Esophagus squamous epithelium (tissue), 5 donors: ENCODE measurements at places on chromosomes 3 and 15.
A peak's percentile ranks its signal among the peaks of the same experiment; 100 is the strongest.

DNA sequence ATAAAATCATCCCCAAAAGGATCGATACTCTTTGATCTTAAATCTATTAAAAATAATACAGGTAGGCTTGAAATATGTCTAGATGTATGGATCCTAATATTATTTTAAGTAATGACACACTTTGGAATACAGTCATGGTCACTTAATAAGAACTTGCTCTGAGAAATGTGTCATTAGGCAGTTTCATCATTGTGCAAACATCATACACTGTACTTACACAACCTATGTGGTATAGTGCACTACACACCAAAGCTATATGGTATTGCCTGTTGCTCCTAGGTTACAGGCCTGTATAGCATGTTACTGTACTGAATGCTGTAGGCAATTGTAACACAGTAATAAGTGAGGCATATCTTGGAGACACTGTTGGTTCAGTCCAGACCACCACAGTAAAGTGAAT lies 307.1 kb downstream of the RAP2B start:
- no peak for DNase-seq
- no peak overlapping the region for H3K27ac ChIP-seq
- H3K4me1 ChIP-seq: no peaks in the 10 kb centered on the region
- no peak overlapping the region for H3K4me3 ChIP-seq
- H3K27me3 ChIP-seq: no peaks in the 10 kb centered on the region
- H3K36me3 ChIP-seq: no peaks in the 10 kb centered on the region

DNA sequence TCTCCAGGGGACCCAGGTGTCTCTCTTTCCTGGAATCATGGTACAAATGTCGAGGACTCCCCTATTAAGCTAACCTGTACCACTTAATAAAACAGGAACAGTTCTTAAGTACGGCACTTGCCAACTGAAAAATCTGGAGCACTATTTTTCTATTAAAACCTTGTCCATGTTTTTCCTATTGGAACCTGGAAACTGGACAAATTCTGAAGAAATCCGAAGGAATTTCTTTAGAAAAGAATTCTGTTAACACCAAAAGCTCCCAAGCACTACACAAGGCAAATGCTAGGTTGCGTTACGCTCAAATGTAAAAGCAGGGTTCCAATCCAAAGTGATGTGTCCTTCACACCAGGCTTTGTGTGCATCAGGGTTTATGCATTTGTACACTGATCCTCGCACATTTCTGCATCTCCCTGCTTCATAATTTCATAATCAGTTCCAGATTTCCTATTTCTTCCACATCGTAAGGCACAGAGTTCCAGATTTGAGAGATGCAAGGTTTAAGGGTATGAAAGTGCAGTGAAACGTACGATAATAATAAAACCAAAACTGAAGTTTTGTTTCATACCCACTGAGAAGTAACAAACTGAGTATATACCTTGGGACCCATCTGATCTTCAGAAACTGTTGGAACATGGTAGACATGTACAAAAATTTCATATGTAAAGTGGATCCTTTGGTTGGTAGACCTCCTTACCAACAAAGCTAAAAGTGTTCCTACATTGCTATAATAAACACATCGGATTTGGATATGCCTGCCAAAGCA lies 132.1 kb upstream of the WNT5A start:
- no peak overlapping the region for H3K27ac ChIP-seq
- no peaks in the 10 kb centered on the region for H3K27me3 ChIP-seq
- DNase-seq: no peak
- H3K4me1 ChIP-seq: peaks cover 3% of the 10 kb centered on the region
- no peaks in the 10 kb centered on the region for H3K36me3 ChIP-seq
- H3K4me3 ChIP-seq: no peak overlapping the region

GRCh38 chr3:39011191-39011736 lies 40.5 kb downstream of the SCN11A start:
- DNase-seq: no peak
- H3K36me3 ChIP-seq: no peaks in the 10 kb centered on the region
- H3K27me3 ChIP-seq: no peaks in the 10 kb centered on the region
- no peaks in the 10 kb centered on the region for H3K4me1 ChIP-seq
- H3K27ac ChIP-seq: no peak overlapping the region
- H3K4me3 ChIP-seq: no peak overlapping the region

DNA sequence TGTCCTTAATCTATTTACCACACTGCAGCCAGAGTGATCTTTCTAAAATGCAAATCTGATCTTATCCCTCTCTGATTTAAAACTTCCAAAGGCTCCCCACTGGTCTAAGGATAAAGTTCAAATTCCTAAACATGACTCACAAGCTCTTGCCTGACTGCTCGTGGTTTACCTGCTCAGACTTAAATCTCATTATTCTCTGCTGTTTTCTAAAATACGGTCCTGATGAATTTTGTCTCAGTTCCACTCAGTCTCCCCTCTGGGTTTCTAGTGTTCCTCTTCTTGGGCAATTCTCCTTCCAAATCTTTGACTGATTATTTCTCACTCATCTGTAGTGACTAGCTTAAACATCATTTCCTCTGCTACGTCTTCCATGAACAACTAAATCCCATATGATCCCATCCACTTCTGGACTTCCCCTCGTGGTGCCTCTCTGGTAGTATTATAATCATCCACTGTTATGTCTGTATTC lies 108.3 kb downstream of the P3H2 start:
- H3K27me3 ChIP-seq: no peaks in the 10 kb centered on the region
- no peak for DNase-seq
- H3K4me1 ChIP-seq: peaks cover 6% of the 10 kb centered on the region
- H3K36me3 ChIP-seq: no peaks in the 10 kb centered on the region
- H3K4me3 ChIP-seq: no peak overlapping the region

DNA sequence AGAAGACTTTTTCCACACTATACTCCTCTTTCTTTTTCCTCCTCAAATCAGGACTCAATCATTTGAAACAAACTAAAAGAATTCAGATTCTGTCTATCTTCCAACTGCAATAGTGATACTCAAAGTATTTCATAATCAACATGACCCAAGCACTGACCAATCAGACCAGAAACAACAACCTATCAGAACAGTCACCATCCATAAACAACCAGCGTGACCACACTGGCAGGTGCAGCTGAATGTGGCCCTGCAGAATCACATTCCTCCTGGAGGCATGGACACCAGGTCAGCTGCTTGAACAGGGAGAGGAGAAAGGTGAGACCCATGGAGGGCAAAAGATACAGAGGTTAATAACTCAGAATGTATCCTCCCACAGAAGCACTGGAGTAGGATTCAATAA lies 13.3 kb downstream of the HRG start:
- H3K4me3 ChIP-seq: no peak overlapping the region
- H3K27me3 ChIP-seq: no peaks in the 10 kb centered on the region
- no peaks in the 10 kb centered on the region for H3K4me1 ChIP-seq
- no peaks in the 10 kb centered on the region for H3K36me3 ChIP-seq

DNA sequence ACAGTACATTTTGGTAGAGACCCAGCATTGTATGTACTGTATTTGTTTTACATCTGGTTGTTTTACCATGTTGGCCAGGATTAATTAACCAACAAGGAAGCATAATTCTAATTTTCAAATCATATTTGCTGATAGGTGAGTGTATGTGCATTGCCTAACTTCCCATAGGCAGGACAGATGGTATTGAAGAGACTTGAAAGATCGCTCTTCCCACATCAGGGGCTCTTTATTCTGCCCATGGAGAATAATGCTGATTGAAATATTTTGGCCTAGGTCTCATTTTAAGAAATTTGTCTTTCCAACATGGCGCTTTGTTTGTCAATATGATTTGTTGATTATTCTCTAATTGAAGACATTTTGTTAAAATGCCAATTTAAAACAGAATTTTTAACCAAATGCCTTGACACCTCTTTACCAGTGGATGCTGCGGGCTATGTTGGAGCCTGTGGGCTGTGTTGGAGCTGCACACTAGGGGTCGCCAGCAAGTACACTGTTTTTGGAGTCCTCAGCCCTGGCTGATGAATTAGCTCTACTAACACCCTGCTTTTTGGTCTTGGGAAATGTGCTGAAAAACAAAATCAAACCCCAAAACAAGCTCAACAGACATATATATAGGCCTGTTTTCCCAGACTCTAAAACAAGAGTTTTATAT lies 5.3 kb downstream of the P2RY12 start:
- no peaks in the 10 kb centered on the region for H3K27me3 ChIP-seq
- no peak overlapping the region for H3K27ac ChIP-seq
- H3K36me3 ChIP-seq: no peaks in the 10 kb centered on the region
- H3K4me3 ChIP-seq: no peak overlapping the region

DNA sequence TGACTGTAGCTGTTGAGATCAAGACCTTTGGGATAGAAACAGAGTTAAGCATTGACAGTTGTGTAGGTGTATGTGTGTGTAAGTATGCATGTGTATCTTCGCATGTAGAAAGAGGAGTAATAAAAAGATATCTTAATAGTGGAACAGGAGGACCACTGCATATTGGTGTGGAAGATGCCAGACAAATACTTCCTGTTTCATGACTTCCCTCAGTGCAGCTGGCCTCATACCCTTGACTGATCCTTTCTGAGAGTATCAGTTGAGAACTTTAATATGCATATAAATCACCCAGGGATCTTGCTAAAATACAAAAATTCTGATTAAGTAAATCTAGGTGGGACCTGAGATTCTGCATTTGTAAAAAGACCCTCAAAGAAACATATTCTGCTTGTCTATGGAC lies 8.5 kb upstream of the ZBED2 start:
- no peaks in the 10 kb centered on the region for H3K36me3 ChIP-seq
- H3K27me3 ChIP-seq: no peaks in the 10 kb centered on the region
- H3K4me1 ChIP-seq: peaks cover 9% of the 10 kb centered on the region
- no peak overlapping the region for H3K27ac ChIP-seq
- no peak for DNase-seq

DNA sequence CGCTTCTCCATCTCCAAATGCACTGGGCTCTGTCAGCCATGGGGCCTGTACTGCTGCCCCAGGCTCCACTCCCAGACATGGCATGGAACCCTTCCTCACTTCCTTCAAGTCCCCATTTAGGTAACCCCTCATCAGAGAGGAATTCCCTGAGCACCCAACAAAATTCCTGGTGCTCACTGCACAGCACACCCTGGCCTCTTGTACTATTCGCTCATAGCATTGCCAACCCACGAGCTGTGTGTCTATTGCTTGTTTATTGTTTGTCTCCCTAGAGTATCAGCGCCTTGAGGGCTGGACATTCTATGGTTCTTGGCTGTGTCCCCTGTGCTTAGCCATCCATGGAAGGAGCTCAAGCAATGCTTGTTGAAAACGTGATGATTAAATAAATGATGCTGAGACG lies 46.1 kb upstream of the SLCO2A1 start:
- H3K4me3 ChIP-seq: no peak overlapping the region
- no peak overlapping the region for H3K27ac ChIP-seq
- H3K27me3 ChIP-seq: no peaks in the 10 kb centered on the region

DNA sequence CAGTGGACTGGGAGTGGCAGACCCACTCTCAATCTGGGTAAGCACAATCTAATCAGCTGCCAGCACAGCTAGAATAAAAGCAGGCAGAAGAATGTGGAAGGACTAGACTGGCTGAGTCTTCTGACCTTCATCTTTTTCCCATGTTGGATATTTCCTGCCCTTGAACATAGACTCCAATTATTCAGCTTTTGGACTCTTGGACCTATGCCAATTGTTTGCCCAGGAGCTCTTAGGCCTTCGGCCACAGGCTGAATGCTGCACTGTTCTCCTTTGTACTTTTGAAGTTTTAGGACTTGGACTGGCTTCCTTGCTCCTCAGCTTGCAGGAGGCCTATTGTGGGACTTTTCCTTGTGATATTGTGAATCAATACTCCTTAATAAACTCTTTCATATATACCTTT lies 477.7 kb upstream of the ZNF385D start:
- H3K27ac ChIP-seq: no peak overlapping the region
- no peak overlapping the region for H3K4me3 ChIP-seq
- H3K4me1 ChIP-seq: no peaks in the 10 kb centered on the region
- H3K27me3 ChIP-seq: no peaks in the 10 kb centered on the region
- no peaks in the 10 kb centered on the region for H3K36me3 ChIP-seq

DNA sequence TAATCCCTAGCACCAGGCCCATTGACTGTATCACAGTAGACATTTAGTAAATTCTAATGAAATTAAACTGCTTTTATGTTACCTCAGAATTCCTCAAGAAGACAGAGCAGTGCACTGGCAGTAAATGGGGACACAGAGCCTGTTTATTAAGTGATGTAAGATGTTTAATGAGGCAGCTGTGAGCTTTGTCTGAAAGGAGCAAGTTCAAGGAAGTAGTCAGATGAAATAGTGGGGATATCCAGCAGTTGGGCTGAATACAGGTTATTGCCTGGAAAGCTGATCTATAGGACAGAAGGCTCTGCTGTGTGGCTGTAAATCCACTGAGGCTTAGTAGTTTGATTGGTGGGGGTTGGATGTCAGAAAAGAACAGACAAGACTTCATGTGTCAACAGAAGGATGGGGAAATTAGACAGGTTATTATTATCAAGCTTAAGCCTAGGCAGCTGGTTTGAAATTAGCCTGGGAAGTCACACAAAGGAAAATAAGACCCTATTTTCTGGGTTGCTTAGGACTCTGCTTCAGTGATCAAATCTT lies 62.2 kb downstream of the PFN2 start:
- no peaks in the 10 kb centered on the region for H3K36me3 ChIP-seq
- no peak overlapping the region for H3K27ac ChIP-seq
- no peak for DNase-seq
- H3K27me3 ChIP-seq: no peaks in the 10 kb centered on the region

GRCh38 chr3:134441321-134441720 lies 44.5 kb downstream of the ANAPC13 start:
- no peak for DNase-seq
- H3K36me3 ChIP-seq: no peaks in the 10 kb centered on the region
- H3K27me3 ChIP-seq: no peaks in the 10 kb centered on the region
- H3K4me1 ChIP-seq: peaks cover 11% of the 10 kb centered on the region

DNA sequence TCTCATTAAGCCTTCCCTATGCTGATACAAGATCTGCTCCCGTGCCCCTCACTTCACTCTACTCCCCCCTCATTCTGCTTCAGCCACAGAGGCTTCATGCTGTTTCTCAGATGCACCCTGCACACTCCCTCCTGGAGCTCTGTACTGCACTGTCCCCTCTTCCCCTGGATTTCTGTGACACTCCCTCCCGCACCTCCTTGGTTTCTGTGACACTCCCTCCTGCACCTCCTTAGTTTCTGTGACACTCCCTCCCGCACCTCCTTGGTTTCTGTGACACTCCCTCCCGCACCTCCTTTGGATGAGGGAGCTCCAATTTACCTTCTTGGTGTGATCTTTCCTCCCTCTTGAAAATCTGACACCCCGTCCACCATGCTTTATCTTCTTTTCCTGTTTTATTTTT lies 28.2 kb downstream of the BDH1 start:
- H3K36me3 ChIP-seq: no peaks in the 10 kb centered on the region
- no peak overlapping the region for H3K4me3 ChIP-seq
- no peaks in the 10 kb centered on the region for H3K27me3 ChIP-seq
- no peak for DNase-seq
- H3K27ac ChIP-seq: peak overlapping the region; percentile 4

DNA sequence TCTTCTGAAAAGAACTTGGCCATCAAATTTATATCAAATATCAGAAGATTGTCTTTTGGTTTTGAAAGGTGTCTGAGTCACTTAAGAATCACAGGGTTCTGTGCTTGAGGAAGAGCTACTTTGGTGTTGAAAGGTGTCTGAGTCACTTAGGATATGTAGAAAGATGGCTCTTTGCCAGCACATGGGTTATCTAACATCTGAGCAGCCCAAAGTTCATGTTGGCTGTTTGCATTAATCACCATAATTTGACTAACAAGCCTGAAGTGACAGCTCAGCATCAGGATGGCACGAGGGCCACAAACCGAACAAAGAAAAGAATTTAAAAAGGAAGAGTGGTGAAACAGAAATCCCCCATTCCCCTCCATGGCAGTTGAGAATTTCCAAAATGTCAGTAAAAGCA lies 190.5 kb upstream of the CMC1 start:
- H3K27ac ChIP-seq: no peak overlapping the region
- DNase-seq: no peak
- H3K4me1 ChIP-seq: no peaks in the 10 kb centered on the region
- H3K4me3 ChIP-seq: no peak overlapping the region
- no peaks in the 10 kb centered on the region for H3K27me3 ChIP-seq
